ENCODE measurements at places on chromosomes 16 and 17. TPM values are rescaled to one million over a fixed set of nuclear protein-coding genes. Genes with fewer than 3 reads are reported as not detected.
A peak's percentile ranks its signal among the peaks of the same experiment; 100 is the strongest.

GRCh38 chr16:62272035-62272434 is 235.8 kb upstream of the CDH8 start:
- DNase-seq, result no peak

DNA sequence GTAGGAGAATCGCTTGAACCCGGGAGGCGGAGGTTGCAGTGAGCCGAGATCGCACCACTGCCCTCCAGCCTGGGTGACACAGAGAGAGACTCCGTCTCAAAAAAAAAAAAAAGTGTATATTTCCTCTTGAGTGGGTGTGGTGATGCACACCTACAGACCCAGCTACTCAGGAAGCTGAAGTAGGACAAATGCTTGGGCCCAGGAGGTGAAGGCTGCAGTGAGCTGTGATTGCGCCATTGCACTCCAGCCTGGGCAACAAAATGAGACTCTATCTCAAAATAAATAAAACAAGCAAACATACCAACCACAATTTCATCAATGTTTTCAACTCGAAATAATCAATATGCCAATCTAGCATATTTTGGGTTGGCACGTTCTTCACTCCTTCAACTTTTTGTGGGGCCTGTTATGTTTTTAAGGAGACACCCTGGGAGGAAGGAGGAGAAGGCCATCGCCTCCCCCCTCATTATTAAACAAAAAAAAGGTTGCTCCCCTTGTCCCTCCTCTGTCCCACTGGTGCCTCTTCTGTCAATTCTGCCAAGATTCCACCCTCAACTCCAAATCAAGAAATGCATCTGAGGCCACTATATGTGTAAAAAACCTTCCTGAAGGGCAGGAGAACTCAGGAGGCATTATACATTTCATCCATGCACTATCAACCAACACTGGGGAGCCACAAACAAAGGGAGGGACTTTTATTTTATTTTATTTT is 52.4 kb upstream of the ATF7IP2 start:
- DNase-seq, result no peak

DNA sequence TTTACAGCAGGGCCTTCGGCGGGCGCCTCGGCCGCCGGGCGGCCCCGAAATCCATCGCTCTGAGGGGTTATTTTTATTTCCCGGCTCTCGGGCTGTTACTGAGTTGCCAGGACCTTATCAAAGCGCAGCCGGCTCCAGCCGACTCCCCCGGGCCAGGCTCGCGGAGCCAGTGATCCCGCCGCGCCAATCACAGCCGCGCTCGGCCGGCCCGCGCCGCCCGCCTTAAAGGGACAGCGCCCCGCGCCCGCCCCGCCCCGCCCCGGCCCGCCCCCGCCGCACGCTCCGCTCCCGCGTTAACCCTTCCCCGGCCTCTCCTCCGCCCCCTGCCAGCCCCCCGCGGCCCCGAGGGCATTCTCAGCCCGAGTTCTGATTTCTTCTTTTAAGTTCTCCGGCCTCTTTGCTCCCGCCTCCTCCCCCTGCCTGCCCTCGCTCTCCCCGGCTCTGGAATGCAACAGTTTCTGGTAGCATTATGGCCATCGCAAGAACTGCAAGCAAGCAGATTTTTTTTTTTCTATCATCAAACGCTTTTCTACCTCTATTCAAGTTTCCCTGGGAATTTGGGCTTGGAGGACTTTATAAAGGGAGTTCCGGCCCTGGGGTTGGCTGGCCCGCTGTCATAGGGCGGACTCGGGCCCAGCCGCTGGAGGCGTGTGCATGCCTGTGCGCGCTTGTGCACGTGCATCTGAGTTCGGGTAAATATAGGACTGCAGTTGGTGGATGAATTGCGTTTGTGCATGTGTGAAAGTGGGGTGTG is at the start of gene AXIN2:
Gene AXIN2 (minus strand): TSS at position 197 of the 754 bp plus-strand sequence. CDS start 3,028 bp downstream, outside the sequence.
- peak; percentile 95 for DNase-seq

DNA sequence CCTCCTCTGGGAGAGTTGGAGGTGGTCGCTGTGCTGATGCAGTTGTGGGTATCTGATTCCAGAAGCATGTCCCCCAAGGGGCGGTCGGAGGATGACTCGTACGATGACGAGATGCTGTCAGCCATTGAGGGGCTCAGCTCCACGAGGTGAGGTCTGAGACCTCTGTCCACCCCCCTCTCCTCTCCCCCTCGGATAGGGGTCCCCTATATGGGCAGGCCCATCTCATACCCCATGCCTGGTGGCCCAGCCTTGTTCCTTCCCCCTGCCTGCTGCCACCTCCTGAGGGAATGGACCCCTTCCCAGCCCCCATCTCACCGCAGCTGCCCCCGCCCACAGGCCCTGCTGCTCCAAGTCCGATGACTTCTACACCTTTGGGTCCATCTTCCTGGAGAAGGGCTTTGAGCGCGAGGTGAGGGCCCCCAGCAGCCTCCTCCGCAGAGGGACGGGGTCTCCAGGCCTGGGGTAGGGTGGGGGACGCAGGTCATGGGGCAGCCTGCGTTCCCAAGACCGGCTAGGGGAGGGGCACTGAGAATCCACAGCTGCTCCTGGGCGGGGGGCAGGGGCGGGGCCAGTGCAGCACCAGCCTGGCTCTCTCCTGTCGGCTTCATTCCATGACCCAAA is 39.2 kb downstream of the ADCY7 start:
- DNase-seq, result peak; percentile 58

DNA sequence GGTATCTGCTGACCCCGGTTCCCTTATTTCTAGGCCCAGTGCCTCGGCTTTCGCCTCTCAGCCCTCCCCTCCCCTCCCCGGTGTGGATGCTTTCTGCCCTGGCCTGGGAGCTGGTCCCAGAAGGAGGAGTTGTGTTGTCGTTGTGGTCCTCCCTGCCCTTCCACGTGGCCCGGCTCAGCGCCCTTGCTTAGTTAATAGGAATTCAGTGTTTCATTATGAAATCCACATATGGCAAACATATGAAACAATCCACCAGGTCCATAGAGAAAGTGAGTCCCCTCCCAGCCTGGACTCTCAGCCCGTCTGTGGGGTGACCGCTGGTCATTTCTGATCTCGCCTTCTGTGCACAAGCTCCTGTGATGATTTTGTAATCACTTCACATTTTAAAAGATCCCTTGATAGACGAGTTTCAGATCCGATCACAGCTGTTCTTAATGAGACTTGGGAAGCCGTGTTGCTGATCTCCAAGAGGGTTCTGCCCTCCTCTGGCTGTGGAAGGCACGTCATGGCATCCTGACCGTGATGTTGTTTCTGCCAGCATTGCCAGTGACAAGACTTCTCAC is 112.1 kb downstream of the BANP start:
- DNase-seq, result peak; percentile 54

DNA sequence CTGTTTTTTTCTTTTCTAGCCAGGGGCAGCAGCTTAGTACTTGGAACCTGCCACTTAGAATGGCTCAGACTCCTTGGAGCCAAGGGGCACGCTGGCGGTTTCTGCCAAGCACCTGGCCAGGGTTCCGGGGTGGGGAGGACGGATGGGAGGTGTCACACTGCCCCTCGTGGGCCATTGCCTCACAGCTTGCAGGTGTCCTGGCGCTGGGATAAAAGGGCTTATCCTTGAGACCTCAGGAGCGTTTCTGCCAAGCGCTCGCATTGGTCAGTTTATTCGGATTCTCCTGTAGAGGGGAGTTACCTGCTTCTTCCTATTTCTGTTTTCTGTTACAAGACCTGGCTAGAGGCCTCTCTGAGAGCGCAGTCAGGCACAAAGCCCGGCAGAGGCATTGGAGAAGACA is 234.6 kb downstream of the MSI2 start:
- peak; percentile 75 for DNase-seq

DNA sequence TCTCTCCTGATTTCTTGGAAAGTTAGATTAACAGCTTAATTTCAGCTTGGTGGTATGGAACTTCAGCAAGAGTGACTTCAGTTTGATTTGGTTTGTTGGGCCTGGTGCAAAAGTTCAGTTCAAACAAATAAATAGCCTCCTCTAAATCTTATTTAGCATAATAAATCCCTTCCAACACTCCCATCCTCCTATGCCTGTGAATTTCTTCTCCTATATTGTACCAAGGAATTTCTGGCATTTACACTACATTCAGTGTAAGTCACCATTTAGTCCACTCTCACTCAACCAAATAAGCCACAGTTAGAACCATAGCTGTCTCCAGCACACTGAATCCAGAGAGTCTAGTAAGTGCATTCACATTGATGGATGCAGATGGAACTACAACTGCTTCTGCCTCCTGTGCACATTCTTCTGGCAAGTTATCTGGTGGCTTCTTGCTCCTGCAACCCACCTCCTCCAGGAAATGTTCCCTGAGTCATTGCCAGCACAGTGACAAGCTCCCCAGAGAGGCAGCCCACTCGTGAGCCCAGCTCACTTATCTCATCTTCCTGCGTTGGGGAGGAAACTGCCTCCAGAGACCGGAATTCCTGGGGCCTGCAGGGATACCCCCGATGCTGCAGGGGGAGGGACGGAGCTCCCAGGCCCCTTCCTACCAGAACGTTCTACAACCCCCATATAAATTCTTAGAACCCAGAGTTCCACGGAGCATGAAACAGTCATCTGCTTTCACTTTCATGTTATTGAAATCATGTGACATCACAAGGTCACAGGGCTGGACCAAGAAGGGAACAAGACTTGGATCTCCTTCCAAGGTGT is 318.3 kb downstream of the PHKB start:
- DNase-seq, result no peak

DNA sequence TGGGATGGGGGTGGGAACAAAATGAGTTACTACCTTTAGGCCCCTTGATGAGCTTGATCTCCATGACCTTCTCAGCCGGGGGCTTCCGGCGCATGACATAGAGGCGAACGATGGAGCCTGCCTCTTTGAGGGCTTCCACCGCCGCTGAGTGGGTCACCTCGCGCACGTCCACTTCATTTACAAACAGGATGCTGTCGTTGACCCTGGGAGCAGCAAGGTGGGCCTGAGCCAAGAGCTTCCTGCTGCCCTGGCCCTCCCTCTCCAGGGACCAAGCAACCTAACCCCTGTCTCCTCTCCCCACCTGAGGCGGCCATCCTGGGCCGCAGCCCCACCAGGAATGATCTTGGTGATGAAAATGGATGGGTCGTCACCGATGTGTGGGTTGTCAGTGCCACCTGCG is 16.2 kb downstream of the DLG4 start:
- no peak for DNase-seq

- DNase-seq, result no peak
These were observed at the start of gene KRT14 for GRCh38 chr17:41586863-41587495. Gene KRT14, minus strand, starts transcription at chr17:41586895. Its CDS starts 61 bp downstream, at chr17:41586834.

DNA sequence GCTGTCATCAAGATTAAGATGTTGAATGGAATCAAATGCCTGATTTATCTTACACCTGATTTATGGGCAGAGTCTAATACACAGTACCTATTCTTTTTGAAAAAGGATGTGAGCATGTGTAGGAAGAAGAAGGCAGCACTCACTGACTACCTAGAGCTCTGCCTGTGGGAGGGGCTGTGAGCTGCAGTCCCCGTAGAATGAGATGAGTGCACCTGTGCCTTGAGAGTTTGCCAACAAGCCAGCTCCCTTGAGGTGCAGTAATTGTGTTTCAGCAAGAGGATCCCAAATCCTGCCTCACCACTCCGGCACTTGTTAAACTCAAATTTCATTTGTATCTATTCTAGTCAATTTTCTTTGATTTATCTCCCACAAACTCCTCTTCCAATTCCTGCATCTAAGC is 46.0 kb downstream of the CDH11 start:
- DNase-seq, result no peak

GRCh38 chr16:22400900-22401299 is 26.5 kb upstream of the CDR2 start:
- no peak for DNase-seq

GRCh38 chr17:70503449-70503848 is 334.1 kb downstream of the KCNJ2 start:
- DNase-seq, result no peak

- no peak for DNase-seq
These were observed 3.9 kb downstream of the SMIM5 start for GRCh38 chr17:75637143-75637538.

DNA sequence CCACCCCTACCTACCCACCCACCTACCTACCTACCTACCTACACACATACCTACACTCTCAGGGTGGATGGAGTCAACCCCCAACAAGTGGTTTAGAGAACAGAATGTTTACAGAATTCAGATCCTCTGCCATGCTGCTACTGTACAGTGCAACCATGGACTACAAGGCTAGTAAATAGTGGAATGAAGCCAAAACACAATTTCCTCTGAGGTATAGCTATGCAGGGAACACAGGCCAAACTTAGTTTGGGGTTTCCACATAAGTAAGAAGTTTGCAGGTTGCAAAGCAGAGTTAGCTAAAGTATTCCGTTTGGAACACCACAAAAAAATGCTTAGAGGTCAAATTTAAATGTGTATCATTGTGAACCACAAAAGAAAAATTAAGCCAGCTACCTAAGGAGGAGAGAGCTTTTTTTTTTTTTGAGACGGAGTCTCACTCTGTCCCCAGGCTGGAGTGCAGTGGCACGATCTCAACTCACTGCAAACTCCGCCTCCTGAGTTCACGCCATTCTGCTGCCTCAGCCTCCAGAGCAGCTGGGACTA is 2.7 kb upstream of the AP1G1 start:
- DNase-seq, result no peak

GRCh38 chr17:74815550-74816370 is 39.6 kb upstream of the NAT9 start:
- DNase-seq, result no peak

GRCh38 chr17:61302953-61303816 is 96.5 kb upstream of the TBX2 start:
- DNase-seq, result no peak

DNA sequence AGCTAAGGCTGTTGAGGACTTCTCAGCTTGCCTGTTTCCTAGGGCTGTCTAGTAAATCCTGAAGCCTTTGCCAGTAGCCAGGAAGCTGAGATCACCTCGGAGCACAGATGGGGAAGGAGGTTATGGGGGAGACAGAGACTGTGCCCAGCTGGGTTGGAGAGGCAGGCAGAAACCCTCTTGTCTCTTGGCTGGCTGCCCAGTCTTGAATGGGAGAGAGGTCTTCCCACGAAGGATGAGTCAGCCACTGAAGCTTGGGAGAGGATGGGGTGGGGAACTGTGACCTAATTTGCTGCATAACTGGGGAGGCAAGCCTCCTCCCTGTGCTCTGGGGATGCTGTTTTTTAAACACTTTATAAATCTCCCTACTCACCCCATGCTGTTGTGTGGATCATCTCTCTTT is 69.8 kb downstream of the SHISA9 start:
- no peak for DNase-seq

GRCh38 chr16:86338403-86339115 is 171.8 kb upstream of the FOXF1 start:
- no peak for DNase-seq

DNA sequence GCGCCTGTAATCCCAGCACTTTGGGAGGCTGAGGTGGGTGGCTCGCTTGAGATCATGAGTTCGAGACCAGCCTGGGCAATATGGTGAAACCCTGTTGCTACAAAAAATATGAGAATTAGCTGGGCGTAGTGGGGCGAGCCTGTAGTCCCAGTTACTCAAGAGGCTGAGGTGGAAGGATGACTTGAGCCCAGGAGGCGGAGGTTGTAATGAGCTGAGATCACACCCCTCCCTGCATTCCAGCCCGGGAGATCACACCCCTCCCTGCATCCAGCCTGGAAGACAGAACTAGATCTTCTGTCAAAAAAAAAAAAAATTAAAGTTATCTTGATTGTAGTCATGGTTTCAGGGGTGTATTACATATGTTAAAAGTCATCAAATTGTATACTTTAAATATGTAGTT is 26.8 kb upstream of the GLG1 start:
- DNase-seq, result no peak

- no peak for DNase-seq
These were observed 55.4 kb downstream of the IRX6 start for GRCh38 chr16:55379371-55379770.

HOXB13 gene
- not detected for polyA plus RNA-seq

MSLN gene
- polyA plus RNA-seq, result 22.5 TPM

CPNE7 gene
- 0.31 TPM for polyA plus RNA-seq

COTL1 gene
- 109 TPM for polyA plus RNA-seq

CNGB1 gene
- 0.06 TPM for polyA plus RNA-seq

CA7 gene
- not detected for polyA plus RNA-seq

EZH1 gene
- 36.6 TPM for polyA plus RNA-seq

HLF gene
- 4.3 TPM for polyA plus RNA-seq

OTOP2 gene
- not detected for polyA plus RNA-seq

CENPX gene
- polyA plus RNA-seq, result 44.1 TPM

All from left lung (tissue), 14 donors.